ENCODE measurements at places on chromosomes 6 and 20.
A peak's percentile ranks its signal among the peaks of the same experiment; 100 is the strongest.

- H3K4me3 ChIP-seq, result no peak overlapping the region
- no peaks in the 10 kb centered on the region for H3K36me3 ChIP-seq
- no peaks in the 10 kb centered on the region for H3K27me3 ChIP-seq
- DNase-seq, result no peak
- peaks cover 18% of the 10 kb centered on the region for H3K4me1 ChIP-seq
Observed at GRCh38 chr6:38264605-38265004, 375.1 kb downstream of the BTBD9 start.

- no peak overlapping the region for H3K4me3 ChIP-seq
- DNase-seq, result no peak
- H3K27ac ChIP-seq, result no peak overlapping the region
- no peaks in the 10 kb centered on the region for H3K36me3 ChIP-seq
Observed at GRCh38 chr20:48215536-48215935, 430.3 kb upstream of the SULF2 start.

DNA sequence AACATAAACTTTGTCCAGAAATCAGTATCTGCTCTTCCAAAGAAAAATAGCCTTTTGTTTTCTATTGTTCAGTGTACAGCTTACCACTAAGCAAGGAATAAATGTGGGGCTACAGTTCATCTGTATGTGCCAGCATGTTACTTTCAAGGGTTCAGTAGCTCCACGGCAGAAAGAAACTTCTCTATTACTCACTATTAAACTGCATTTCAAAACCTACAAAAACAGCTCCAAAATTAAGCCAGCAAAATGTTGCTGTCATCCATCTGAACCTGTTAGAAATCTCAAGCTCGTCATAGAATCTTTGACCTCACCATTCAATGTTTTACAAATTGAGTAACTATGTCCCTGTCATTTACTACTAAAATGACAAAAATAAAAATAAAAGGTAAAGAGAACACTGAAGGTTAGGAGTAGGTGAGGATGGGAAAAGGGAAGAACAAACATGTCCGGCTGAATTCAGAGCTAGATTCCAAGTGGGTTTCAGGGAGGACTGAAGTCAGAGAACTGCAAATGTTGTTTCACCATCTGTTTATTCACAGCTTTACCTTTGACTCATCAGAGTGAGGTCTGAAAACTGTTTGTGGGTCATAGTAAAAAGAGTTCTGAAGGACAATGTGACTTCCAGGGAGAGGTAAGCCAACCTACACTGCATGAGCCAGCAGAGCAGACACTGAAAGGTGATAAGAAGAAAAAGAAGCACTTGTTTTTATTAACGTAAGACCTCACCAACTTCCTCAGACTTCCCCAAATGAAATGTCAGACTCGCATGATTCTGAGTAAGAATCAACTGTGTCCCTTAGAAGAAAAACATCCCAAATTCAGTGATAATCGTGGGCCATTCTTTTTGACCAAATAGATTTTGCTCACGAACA, 62.0 kb downstream of the ATXN1 start:
- no peaks in the 10 kb centered on the region for H3K27me3 ChIP-seq
- H3K27ac ChIP-seq, result peak overlapping the region; percentile 90
- no peak overlapping the region for H3K4me3 ChIP-seq
- no peak for DNase-seq
- H3K36me3 ChIP-seq, result no peaks in the 10 kb centered on the region

DNA sequence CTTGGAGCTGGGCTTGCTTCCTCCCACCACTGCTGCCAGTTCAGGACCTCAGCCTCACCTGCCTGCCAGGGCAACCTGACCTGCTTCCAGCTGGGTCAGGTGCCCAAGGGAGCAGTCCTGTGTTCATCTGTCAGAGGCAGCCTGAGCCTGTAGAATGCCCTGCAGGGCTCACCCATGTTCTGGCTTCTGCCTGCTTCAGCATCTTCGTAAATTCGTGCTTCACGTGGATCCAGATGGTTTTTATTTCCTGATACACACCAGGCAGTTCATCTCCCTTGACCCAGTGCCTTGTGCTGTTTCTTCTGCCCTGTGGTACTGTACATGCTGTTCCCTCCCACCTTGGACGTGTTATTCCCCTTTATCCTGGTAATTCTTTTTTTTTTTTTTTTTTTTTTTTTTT, 50.2 kb downstream of the ARID1B start:
- DNase-seq, result no peak
- peaks cover 63% of the 10 kb centered on the region for H3K4me1 ChIP-seq
- H3K36me3 ChIP-seq, result no peaks in the 10 kb centered on the region
- H3K27ac ChIP-seq, result peak overlapping the region; percentile 27

- no peaks in the 10 kb centered on the region for H3K27me3 ChIP-seq
- H3K27ac ChIP-seq, result no peak overlapping the region
- H3K4me3 ChIP-seq, result no peak overlapping the region
- peaks cover 16% of the 10 kb centered on the region for H3K4me1 ChIP-seq
- H3K36me3 ChIP-seq, result no peaks in the 10 kb centered on the region
Observed at GRCh38 chr6:31396422-31397152, 6.8 kb upstream of the MICA start.

DNA sequence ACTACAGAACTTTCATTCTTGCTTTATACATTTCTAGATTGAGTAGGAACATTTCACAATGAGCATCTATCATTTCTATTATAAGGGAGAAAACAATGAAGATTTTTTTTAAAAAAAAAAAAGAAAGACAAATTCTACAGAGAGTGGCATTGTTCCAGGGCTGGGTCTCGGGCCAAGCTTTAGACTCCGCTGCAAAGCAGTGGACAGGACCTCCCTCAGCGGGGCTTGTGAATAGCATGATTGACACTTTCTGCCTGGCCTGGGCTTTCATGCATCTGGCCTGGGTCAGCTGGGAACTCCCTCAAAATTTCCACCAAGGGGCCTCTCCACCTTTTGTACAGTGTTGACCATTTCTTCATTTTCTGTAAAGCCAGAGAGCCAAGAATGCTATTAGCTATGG, 55.8 kb upstream of the HIVEP2 start:
- no peak overlapping the region for H3K4me3 ChIP-seq
- no peak for DNase-seq
- no peaks in the 10 kb centered on the region for H3K36me3 ChIP-seq
- no peaks in the 10 kb centered on the region for H3K4me1 ChIP-seq

GRCh38 chr6:142251930-142252445, 49.8 kb upstream of the ADGRG6 start:
- no peak overlapping the region for H3K4me3 ChIP-seq
- no peaks in the 10 kb centered on the region for H3K4me1 ChIP-seq
- no peaks in the 10 kb centered on the region for H3K36me3 ChIP-seq
- DNase-seq, result no peak
- no peak overlapping the region for H3K27ac ChIP-seq
- H3K27me3 ChIP-seq, result no peaks in the 10 kb centered on the region

DNA sequence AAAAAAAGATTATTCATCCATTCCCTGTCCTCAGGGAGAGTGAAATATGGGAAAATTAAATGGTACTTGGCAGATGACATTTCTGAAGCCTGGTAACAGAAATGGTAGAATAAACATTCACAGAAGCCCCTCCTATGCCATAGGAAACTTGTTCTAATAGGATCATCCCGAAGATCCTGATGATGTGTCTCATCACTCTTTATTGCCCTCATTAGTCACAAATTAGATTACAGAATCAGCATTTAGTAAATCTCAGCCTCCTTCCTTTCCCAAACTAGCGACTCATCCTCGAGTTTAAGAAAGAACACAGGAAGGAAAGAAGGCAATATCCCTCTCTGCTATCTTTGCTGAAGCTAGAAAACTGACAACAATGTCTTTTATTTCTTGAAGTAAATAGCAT, 154.4 kb downstream of the TMEM200A start:
- no peak overlapping the region for H3K4me3 ChIP-seq
- no peaks in the 10 kb centered on the region for H3K27me3 ChIP-seq
- no peaks in the 10 kb centered on the region for H3K4me1 ChIP-seq
- no peaks in the 10 kb centered on the region for H3K36me3 ChIP-seq
- DNase-seq, result no peak
- H3K27ac ChIP-seq, result no peak overlapping the region

- H3K27me3 ChIP-seq, result no peaks in the 10 kb centered on the region
- DNase-seq, result no peak
- no peak overlapping the region for H3K4me3 ChIP-seq
- no peak overlapping the region for H3K27ac ChIP-seq
Observed at GRCh38 chr6:46191961-46192360, 21.2 kb upstream of the ENPP5 start.

DNA sequence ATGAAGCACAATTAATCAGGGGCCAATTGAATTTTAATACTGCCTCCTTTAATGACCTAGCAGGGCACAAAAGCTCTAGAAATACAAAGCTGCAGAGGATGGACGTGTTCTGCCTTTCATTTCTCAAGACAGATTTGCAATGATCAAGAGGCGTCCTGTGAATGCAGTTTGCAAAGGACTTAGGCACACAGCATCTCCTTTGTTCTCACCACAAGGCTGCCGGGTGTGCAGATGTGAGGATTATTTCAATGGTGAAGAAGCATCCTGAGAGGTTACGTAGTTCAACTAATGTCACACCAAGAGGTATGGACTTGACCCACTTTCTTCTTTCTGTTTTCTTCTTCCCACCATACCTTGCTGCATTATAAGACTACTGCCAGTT, 42.9 kb upstream of the SPTLC3 start:
- H3K4me3 ChIP-seq, result no peak overlapping the region
- no peaks in the 10 kb centered on the region for H3K4me1 ChIP-seq
- no peak for DNase-seq

DNA sequence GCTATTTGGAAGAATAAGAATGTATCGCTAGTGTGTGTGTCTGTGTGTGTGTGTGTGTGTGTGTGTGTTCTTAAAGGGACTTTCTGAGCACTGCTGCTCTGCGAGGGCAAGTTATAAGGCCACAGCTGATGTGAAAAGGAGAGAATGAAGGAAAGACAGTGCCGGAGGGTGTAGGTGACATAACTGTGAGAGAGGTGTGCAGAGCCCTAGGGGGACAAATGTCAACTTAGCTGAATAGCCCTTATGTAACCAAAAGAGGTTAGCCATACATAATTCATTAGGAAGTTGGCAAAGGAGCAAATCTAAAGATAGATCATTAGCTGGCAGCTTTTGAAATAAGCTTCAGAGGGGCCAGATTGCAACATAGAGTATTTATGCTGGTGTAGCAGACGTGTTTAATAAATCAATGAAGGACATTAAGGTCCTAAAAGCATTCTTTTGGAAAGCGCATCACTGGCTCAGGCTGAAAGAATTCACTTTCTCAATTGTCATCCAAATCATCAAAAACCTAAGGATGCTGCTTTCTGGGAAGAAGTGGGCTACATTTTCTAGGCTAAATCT, 81.0 kb downstream of the NDUFAF5 start:
- no peak for DNase-seq
- H3K4me3 ChIP-seq, result no peak overlapping the region
- H3K27ac ChIP-seq, result peak overlapping the region; percentile 71
- H3K4me1 ChIP-seq, result peaks cover 17% of the 10 kb centered on the region
- no peaks in the 10 kb centered on the region for H3K27me3 ChIP-seq

DNA sequence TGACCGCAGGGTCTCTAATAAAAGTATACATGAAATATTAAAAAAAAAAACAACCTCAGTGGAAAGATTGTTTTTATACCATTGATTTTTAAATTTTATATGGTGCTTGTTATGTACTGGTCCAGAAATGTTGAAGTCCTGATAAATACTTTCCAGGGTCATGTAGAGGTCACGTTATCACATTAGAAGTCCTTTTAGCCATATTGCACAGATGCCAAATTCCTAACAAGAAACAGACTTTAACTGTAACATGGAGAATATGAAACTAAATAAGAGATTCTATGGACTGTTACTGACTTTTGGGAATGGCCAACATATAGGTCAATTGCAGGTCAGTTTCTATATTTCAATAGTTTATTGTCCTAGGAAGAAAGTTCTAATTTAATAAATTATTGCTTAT, 89.0 kb downstream of the ADGRB3 start:
- no peaks in the 10 kb centered on the region for H3K27me3 ChIP-seq
- no peak for DNase-seq
- H3K36me3 ChIP-seq, result no peaks in the 10 kb centered on the region
- H3K4me3 ChIP-seq, result no peak overlapping the region

DNA sequence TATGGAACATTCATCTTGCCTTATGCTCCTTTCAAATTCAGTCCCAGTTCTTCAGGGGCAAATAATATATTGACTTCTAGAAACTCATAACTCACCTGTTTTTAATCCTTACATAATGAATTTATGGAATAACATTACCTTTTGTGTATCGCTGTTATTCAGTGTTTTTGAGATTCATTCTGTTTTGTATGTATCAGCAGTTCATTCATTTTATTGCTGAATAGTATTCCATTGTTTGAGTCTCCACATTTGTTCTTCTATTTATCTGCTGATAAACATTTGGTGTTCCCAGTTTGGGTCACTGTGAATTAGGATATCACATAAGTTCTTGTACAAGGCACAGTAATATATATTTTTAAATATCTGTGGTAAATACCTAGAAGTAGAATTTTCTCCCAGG, 5.1 kb downstream of the SEMG2 start:
- H3K27me3 ChIP-seq, result peaks cover 89% of the 10 kb centered on the region
- H3K36me3 ChIP-seq, result no peaks in the 10 kb centered on the region
- H3K27ac ChIP-seq, result no peak overlapping the region
- no peak overlapping the region for H3K4me3 ChIP-seq

GRCh38 chr6:15108383-15108715, 137.5 kb upstream of the JARID2 start:
- no peaks in the 10 kb centered on the region for H3K36me3 ChIP-seq
- no peak overlapping the region for H3K27ac ChIP-seq
- no peaks in the 10 kb centered on the region for H3K4me1 ChIP-seq

DNA sequence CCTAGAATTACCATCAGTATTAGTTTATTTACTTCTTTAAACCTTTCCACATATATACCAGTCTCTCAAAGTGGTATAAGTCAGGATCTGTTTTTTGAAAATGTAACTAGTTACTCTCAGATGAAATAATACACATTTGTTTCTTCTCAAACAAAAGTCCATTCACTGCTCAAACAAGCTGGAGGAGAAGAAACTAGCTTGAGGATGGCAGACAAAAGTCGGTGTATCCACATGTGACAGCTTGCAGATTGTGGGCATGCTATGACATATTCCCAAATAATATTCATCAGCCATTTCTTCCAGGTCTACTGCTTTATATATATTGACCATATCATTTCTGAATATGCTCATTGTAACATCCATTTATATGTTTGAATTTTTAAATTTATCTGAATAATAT, 197.4 kb upstream of the KCNQ5 start:
- H3K36me3 ChIP-seq, result no peaks in the 10 kb centered on the region
- no peaks in the 10 kb centered on the region for H3K4me1 ChIP-seq
- H3K4me3 ChIP-seq, result no peak overlapping the region
- DNase-seq, result no peak
- peaks cover 13% of the 10 kb centered on the region for H3K27me3 ChIP-seq

- H3K4me1 ChIP-seq, result no peaks in the 10 kb centered on the region
- no peak overlapping the region for H3K27ac ChIP-seq
Observed at GRCh38 chr20:16132036-16132798, 441.0 kb downstream of the KIF16B start.

GRCh38 chr6:4322846-4323309, 187.5 kb upstream of the ECI2 start:
- peaks cover 19% of the 10 kb centered on the region for H3K4me1 ChIP-seq
- H3K27me3 ChIP-seq, result no peaks in the 10 kb centered on the region
- no peak for DNase-seq
- no peak overlapping the region for H3K4me3 ChIP-seq
- H3K27ac ChIP-seq, result peak overlapping the region; percentile 22
- H3K36me3 ChIP-seq, result no peaks in the 10 kb centered on the region

- DNase-seq, result no peak
- peaks cover 4% of the 10 kb centered on the region for H3K4me1 ChIP-seq
- H3K36me3 ChIP-seq, result no peaks in the 10 kb centered on the region
- no peaks in the 10 kb centered on the region for H3K27me3 ChIP-seq
- no peak overlapping the region for H3K27ac ChIP-seq
- no peak overlapping the region for H3K4me3 ChIP-seq
Observed at GRCh38 chr20:2521369-2522305, 12.9 kb upstream of the ZNF343 start.

GRCh38 chr20:30484749-30485070, 772.8 kb upstream of the DEFB115 start:
- no peak overlapping the region for H3K4me3 ChIP-seq
- DNase-seq, result no peak
- no peaks in the 10 kb centered on the region for H3K36me3 ChIP-seq
- H3K27me3 ChIP-seq, result no peaks in the 10 kb centered on the region
- H3K4me1 ChIP-seq, result no peaks in the 10 kb centered on the region

All from esophagus squamous epithelium (tissue), 5 donors.